Stimulated activated CD8-positive, alpha-beta memory T cell treated with anti-CD3 and anti-CD28 coated beads, Interleukin-4, amount 100 ng/mL, for 24 hours (primary cell): ENCODE measurements at places on chromosomes 16 and 17.

- DNase-seq, result no peak
Observed at GRCh38 chr16:68009157-68009735, 6.5 kb downstream of the DPEP2NB start.

DNA sequence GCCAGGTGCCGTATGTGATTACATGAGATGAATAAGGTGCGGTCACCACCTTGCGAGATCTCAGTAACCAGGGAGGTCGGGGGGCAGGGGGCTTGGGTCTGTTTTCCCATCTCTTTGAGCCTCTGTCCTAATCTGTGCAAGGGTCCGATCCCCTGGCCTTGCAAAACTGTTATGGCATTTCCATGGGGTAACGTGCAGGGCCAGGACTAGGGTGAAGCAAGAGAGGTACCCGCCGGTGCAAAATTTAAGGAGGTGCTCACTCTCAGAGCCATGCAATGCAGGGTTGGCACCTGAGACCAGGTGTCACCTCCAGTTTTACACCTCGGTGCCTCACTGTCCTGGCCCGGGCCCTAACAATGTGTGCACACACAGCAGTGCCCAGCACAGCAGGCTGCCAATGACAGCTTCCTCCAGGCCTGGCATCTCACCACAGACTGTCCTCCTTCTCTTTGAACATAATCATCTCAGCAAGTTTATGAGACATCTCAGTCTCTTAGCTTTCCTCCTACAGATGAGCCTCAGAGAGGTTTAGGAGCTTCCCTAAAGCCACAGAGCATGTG lies 43.6 kb downstream of the C16orf95 start:
- DNase-seq, result no peak

GRCh38 chr16:11356573-11357331 lies 11.5 kb downstream of the RMI2 start:
- no peak for DNase-seq

- DNase-seq, result no peak
Observed at GRCh38 chr17:65018610-65019316, 37.8 kb downstream of the GNA13 start.

- peak; percentile 16 for DNase-seq
Observed at GRCh38 chr17:57662644-57663308, 82.3 kb downstream of the CCDC182 start.

GRCh38 chr17:61404663-61404912 lies 4.9 kb downstream of the TBX2 start:
- DNase-seq, result no peak

- DNase-seq, result no peak
Observed at GRCh38 chr16:27355610-27356009, 41.8 kb downstream of the IL4R start.

DNA sequence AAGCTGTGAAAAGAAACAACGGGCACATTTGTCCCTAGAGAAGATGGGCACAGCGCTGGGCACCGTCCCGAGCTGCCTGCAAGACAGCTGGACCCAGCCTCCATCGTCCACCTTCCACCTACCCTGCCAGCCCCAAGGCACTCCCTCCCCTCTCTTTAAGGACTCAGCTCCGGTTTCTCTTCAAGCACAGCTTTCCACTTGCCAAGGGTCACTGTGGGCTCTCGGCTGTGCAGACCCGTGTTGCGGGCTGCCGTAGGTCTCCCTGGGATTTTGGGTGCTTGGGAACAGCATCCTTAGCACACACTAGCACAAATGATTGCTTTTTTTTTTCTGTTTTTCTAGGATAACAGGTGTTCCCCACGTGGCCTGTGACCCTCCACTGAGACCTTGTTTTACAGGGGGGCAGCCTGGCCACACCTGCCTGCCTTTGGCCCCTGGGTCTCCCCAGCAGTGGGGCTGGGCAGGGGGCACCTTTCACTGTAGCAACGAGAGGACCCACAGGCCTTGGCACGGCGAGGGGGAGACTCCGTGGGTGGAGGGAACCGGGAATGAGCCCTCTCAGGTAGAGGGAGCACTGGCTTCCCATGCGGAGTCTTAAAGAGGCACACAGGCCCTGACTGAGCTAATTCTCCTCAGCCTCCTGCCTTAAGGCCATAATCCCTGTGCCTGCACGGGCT lies 1.4 kb downstream of the CHMP6 start:
- no peak for DNase-seq

- DNase-seq, result no peak
Observed at GRCh38 chr16:386641-387156, 4.9 kb upstream of the PGAP6 start.

DNA sequence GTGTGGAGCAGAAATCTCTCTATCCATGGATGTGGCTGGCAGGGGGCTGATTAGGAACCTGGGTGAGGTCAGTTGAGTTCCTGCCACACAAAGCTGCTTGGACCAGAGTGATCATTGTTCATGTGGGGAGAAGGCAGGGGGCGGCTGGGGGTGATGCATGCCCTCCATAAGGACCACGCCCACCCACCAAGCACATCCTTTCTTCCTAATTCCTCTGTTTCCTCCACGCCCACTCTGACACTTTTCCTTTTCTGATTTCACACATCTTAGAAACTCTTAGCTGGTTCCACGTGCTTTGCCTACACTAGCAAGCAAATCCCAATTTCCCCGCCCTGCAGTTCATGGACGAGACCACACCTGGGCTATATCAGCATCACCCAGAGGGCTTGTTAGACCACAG lies 108.5 kb downstream of the SDK2 start:
- DNase-seq, result no peak

DNA sequence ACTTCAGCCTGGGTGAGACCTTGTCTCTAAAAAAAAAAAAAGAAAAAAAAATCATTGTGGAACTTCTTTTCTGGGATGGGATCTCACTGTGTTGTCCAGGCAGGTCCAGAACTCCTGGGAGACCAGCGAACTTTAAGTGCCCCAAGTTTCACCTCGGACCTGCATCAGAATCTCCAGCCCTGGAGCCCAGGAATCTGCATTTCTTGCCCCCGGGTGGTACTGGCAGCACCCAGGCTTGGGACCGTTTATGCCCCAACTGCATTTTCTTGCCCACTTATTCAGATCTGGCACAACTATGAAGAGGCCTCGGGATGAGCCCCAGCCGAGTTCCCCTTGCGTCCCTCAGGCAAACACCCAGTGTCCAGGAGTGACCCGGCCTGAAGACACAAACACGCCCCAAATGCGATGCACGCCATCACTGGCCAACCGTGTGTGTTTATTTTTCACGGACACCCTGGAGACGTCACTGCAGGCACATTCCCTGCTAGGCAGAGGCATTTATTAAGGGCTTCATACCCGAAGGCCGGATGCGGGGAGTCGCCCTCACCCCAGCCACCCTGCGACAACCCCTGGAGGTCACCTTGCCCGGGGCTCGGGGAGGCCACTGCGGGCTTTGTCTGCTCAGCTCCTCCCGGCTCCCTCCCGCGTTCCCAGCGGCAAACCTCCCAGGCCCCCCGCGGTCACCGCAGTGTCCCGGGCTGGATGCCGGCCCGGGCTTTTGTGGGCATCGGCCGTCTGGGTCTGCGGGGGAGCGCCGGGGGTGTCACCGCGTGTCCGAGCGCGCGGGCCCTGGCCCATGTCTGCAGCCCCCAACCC lies 684 bp upstream of the SPIRE2 start:
- no peak for DNase-seq

DNA sequence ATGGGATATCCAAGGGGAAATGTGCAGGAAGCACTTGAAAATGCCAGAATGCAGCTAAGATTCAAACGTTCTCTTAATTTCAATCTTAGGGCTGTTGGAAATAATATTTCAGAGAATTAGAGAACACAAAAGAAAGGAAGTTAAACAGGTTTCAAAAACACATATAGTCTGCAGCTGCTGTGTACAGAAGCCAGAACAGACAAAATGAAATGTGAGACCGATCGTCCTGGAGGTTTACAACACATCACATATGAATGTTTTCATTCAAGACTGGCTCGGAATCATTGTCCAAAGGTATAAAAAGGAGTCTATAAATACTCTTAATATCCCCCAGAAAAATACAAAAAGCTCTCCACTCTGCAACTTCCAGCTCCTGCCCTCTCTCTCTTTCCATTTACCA lies 14.3 kb downstream of the CYTH1 start:
- no peak for DNase-seq

- no peak for DNase-seq
Observed at GRCh38 chr16:73176577-73177013, 128.7 kb upstream of the ZFHX3 start.

DNA sequence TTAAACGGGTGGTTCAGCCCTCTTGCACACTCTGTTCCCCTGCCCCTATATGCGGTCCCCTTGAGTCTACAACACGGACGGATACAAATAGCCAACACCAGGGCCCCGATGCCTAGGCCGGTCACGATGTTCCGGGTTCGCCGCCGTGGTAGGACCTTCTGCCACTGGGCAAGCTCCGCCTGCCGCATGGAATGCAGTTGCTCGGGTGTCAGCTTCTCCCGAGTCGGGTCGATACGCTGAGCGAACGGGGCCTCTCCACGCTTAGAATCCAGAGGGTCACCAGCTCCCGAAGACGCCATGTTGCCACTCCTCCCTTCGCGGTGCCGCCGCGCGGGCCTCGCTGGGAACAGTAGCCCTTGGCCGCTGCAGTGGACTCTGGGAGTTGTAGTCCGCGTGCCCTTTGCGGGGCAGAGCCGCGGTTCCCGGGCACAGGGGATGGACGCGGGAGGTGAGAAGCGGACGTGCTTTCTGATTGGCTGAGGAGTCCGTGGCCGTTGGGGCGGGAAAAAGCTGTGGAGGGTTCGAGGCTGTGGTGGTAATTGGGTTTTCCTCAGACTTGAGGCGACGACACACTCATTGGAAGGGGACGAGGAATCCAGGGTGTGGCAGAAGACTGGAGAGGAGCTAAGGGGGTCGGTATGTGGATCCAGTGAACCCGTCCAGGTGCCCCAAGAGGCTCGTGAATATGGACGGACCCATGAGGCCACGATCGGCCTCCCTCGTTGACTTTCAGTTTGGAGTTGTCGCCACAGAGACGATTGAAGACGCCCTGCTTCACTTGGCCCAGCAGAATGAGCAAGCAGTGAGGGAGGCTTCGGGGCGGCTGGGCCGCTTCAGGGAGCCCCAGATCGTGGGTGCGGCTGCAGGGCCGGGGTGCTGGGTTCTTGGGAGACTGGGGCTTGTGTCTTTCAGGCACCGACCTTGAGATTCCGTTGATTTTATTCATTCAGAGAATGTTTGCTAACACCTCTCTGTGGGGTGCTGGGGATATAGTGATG lies at the start of the genes CNTD1 and COA3:
Gene CNTD1, plus strand, starts transcription at position 479 of the 998 bp plus-strand sequence. Its CDS starts 207 bp downstream, at position 686.
Gene COA3, minus strand, starts transcription at position 322 of the 998 bp plus-strand sequence. Its CDS starts 23 bp downstream, at position 299.
- DNase-seq, result peak; percentile 74

- DNase-seq, result no peak
Observed at GRCh38 chr17:29557739-29558116, 9.1 kb downstream of the ABHD15 start.

DNA sequence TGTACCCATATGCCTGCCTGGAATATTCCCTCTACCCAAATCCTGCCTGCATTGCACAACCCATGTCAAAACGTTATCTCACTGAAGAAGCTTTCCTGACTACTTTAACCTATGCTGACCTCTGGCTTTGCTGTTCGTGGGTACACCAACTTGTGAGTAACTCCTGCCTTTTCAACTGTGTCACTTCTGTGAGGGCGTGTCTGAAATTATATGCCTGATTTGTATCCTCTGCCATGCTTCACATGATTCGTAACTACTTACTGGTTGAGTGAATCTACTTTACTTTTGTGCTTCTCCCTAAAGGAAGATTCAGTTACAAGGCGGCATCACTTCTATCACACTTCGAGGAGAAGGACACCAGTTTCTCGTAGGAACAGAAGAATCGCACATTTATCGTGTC lies 33.3 kb upstream of the USP43 start:
- DNase-seq, result no peak

DNA sequence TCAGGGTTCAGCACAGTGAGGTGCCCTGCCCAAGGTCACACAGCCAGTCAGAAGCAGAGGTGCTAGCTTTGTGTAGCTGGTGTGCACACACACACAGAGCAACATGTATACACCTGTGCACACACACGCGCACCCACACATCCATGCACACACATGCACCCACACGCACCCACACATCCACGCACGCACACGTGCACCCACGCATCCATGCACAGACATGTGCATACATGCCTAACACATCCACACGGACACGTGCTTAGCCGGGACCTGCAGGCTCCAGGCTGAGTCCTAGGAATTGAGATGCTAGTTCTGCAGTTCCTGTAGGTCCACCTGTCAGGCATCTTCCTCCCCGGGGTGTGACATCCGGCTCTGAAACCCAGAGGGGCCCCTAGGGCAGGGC lies 13.0 kb upstream of the DPEP1 start:
- DNase-seq, result no peak

DNA sequence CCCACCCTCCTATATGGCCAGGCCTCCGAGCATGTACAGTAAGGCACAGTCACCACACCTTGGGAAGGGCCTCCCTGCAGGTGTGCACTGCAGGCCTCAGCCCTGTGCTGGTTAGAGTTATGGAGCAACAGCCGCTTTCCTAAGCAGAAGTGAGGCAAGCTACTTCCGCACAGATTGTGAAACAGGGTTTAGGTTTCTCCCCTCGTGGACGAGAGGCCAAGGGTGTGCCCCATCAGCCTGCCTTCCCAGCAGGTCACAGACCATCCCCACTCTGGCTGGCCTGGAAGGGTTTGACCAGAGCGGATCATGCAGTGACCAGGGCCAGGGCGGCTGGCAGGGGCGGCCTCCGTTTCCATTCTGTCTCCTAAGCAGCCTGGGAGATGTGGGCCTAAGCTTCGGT lies 4.7 kb downstream of the MSRB1 start:
- DNase-seq, result no peak

GRCh38 chr17:78184868-78185267 lies 2.0 kb downstream of the TK1 start:
- DNase-seq, result no peak

GRCh38 chr17:8542599-8543502 lies 87.7 kb downstream of the MYH10 start:
- DNase-seq, result no peak

- no peak for DNase-seq
Observed at GRCh38 chr16:86229866-86230656, 280.3 kb upstream of the FOXF1 start.
